Thoracic aorta (tissue), 2 donors: ENCODE measurements at places on chromosomes 7 and 10. TPM values are rescaled to one million over a fixed set of nuclear protein-coding genes. Genes with fewer than 3 reads are reported as not detected.

GIMAP8 gene
- 13.4 TPM for total RNA-seq

DNA sequence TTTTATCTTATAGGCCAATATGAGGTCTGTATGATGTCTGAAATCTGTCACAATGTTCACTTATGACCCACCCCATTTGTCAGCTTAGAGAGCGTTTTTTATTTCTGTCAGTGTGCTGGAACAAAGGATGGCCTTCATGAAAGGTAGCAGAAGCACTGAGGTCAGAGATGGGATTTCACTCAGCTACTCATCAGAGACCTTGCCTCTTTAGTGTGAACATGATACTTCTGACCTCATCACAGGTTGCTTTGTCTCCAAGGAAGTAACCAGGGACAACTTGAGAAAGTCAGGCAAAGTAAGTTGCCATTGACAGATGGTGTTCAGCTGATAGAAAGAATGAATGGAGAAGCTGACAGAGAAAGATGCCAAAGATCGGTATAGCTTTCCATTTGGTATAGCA is 16.3 kb downstream of the YAE1 start:
- no peaks in the 10 kb centered on the region for H3K27me3 ChIP-seq
- H3K36me3 ChIP-seq, result no peaks in the 10 kb centered on the region
- no peaks in the 10 kb centered on the region for H3K4me1 ChIP-seq
- no peak for DNase-seq
- no peak overlapping the region for H3K27ac ChIP-seq
- no peak overlapping the region for H3K4me3 ChIP-seq

NME8 gene
- total RNA-seq, result not detected

DNA sequence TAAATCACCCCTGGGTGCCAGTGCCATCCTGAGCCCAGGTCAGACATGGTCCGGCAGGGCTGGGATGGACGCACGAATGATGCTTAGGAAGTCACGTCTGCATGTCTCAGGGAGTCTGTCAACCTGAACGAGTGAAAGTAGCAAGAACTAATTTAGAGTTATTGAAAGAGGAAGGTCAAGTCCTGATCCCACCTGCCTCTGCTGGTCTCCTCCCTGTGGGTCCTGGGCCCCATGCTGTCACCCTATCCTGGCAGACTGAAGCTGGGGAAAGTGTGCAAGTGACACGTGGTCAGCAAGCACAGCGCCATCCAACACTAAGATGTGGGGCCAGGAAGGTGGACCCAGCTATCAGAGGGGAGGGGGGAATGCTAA is 26.1 kb upstream of the GRID1 start:
- no peaks in the 10 kb centered on the region for H3K27me3 ChIP-seq
- no peak for DNase-seq
- peaks cover 10% of the 10 kb centered on the region for H3K4me1 ChIP-seq
- no peak overlapping the region for H3K4me3 ChIP-seq
- no peaks in the 10 kb centered on the region for H3K36me3 ChIP-seq
- no peak overlapping the region for H3K27ac ChIP-seq

ASAH2 gene
- 0.41 TPM for total RNA-seq

DNA sequence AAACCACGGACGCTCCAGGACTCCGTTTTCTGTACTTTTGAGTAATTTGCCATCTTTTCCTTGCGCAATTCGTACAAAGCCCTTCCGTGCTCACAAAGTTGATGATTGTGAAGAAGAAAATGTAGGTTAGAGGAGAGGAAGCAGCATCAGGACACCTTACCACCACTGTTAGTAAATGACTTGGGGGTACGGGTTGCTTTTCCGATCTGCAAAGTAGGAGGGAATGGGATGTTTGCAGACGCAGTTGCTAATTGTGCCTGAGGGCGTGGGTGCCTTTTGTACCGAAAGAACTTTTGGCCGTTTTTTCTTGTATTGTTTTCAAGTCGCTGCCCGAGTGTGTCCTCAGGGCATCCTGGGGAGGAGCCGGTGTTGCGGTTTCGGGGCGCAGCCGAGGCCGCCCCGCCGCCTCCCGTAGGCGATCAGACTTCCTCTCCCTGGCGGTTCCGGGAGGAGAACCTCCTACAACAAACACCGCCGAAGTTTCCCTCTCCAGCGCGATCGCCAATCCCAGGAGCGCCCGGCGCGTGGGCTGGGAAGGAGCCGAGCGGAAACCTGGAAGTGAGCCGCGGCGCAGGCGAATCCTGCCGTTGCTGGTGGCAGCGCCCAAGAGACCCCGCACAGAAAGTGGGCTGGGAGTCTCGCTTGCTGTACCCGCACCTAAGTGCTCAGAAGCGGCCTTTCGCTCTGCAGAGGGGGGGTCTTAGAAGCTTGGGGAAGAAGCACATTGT is 1.0 kb downstream of the PRR15 start:
- DNase-seq, result no peak
- H3K27ac ChIP-seq, result peak overlapping the region; percentile 3
- peak overlapping the region; percentile 77 for H3K4me3 ChIP-seq

DNA sequence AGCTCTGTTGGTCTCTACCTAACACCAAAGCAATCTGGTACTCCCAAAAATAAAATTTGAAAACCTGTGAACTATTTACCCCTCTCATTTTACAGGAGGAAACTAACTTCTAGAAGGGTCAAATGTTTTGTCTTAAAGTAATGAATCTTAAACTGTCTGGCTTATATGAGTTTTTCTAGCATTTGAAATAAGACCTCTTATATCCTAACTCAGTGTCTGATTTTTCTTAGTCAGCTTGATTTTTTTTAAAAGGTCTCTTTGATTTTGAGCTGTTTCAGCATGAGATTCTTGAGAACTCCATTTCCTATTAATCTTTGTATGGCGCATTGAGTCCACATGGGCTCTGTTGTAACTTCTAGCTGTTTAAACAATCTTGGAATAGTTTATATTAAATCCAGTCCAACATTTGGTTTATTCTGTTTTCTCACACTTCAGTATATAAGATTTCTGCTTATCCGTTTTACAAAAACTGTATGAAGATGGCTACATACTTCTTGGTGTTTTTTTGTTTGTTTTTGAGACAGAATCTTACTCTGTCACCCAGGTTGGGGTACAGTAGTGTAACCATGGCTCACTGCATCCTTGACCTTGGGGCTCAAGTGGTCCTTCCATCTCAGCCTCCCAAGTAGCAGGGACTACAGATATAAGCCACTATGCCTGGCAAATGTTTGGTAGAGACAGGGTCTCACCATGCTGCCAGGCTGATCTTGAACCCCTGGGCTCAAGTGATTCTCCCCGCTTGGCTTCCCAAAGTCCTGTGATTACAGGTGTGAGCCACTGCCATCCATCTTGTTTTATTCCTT is 91.1 kb downstream of the PPP1R9A start:
- H3K4me3 ChIP-seq, result no peak overlapping the region
- no peaks in the 10 kb centered on the region for H3K27me3 ChIP-seq
- no peaks in the 10 kb centered on the region for H3K4me1 ChIP-seq
- H3K27ac ChIP-seq, result no peak overlapping the region
- no peak for DNase-seq

MRLN gene
- total RNA-seq, result not detected

- no peak overlapping the region for H3K4me3 ChIP-seq
- DNase-seq, result no peak
- peaks cover 9% of the 10 kb centered on the region for H3K4me1 ChIP-seq
- no peaks in the 10 kb centered on the region for H3K27me3 ChIP-seq
- no peak overlapping the region for H3K27ac ChIP-seq
Observed at GRCh38 chr7:133255486-133255885, 2.6 kb downstream of the EXOC4 start.

RGR gene
- total RNA-seq, result not detected

SNCG gene
- total RNA-seq, result 167 TPM

GRCh38 chr7:92854501-92855238 is 18.3 kb upstream of the CDK6 start:
- peaks cover 9% of the 10 kb centered on the region for H3K4me1 ChIP-seq
- no peak overlapping the region for H3K27ac ChIP-seq
- no peaks in the 10 kb centered on the region for H3K36me3 ChIP-seq
- no peak for DNase-seq
